ENCODE measurements at places on chromosomes 12 and 14. TPM values are rescaled to one million over a fixed set of nuclear protein-coding genes. Genes with fewer than 3 reads are reported as not detected.

GRCh38 chr12:125467363-125467762 is 402.1 kb downstream of the AACS start:
- no peak for DNase-seq

DNA sequence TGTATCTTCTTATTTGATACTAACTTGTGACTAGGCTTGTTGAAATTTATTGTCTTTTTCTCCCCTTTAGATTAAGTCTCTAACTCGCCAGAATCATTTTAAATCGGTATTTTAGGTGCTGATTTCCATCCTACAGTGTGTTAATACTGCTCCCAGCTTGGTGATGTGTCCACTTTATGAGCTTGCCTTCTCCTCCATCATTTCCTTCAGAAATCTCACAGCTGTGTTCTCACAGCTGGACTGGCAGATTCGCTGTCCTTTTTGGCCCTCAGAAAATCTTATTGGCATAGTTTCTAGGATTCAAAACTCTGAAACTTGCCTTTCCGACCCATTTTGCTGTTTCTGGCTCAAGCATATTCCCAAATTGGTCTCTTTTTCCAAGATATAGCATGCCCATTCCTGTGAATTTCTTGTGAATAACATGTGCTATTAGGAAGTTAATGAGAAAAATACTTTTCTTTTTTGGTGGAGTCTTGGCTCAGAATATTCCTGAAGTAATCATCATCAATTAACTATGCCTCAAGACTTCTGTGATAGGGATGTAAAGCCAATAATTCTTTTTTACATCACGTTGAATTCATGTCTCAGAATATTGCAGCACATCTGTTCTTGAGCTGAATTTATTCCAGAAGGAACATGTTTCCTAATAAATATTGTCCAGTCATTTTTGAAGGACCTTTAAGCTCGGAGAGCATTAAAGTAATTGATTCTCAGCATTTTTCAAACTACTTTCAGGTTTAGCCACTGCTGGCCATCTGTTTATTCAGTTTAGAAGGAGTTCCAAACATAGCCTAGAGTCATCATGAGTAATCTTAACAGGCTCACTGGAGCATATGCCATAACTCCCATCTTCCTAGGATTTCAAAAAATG is 50.0 kb upstream of the USP44 start:
- DNase-seq = peak; percentile 94

GRCh38 chr12:1993341-1993740 is 10.9 kb downstream of the DCP1B start:
- DNase-seq = peak; percentile 98

- DNase-seq = peak; percentile 52
These were observed 86.5 kb downstream of the TBX5 start for GRCh38 chr12:114319422-114319821.

SERPINA9 gene
- under 0.01 TPM for total RNA-seq

JAG2 gene
- total RNA-seq = 0.18 TPM

OR6C2 gene
- not detected for total RNA-seq

SERPINA10 gene
- not detected for total RNA-seq

Measured in IMR-90 (cell line).